ENCODE measurements at places on chromosomes 6 and 20. TPM values are rescaled to one million over a fixed set of nuclear protein-coding genes. Genes with fewer than 3 reads are reported as not detected.

GPR6 gene
- 0.20 TPM for total RNA-seq

NRN1 gene
- not detected for total RNA-seq

MRAP2 gene
- 8.3 TPM for total RNA-seq

ACTL10 gene
- total RNA-seq: 0.46 TPM

GRCh38 chr6:167547751-167548150, 222.9 kb downstream of the TTLL2 start:
- DNase-seq: no peak

DNA sequence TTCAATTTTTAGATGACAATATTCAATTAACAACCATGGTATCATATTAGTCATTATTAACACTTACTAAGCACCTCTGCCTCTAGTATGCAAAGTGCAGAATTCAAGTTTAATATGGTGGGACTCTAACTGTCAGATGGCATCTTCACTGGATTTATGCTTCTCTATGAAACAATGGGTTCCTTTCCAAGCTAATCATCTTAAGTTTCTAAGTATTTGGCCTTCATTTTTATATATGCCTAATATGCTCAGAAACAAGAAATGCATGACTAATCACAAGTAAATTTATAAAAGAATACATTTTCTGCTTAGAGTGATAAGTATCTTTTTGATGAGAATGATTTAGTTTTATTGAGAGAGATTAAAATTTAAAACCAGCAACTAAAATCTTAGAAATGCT, 144.7 kb downstream of the HIVEP2 start:
- DNase-seq: no peak

- DNase-seq: no peak
Measured at GRCh38 chr20:25139029-25139705, 56.3 kb upstream of the ENTPD6 start.

DNA sequence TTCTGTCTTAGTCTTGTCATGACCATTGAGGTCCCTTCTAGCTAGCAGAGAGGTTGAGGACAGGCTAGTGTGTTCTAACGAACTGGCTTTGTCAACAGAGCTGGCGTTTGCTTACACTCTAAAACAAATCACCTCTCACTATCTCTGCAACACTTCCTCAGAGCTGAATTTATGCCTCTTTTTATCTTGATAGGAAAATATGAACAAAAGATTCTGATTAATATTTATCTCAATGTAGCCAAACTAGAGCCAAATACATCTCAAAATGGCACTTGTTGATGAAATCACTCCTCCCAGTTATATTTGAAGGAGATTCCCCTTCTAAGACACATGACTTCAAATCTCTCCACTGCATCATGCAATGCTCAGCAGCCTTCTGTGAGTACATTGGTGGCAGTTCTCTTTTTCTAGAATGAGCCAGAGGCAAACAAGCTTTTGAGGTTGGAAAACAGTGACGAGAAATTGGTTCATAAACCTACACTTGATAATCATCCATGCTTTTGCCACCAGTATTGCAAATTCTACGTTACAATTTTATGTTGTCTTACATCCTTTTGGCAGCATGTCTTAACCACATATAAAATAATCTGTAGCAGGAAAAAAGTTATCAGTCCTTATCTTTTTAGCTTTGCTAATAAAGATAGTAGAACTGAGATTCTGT, 615.7 kb upstream of the CITED2 start:
- no peak for DNase-seq

DNA sequence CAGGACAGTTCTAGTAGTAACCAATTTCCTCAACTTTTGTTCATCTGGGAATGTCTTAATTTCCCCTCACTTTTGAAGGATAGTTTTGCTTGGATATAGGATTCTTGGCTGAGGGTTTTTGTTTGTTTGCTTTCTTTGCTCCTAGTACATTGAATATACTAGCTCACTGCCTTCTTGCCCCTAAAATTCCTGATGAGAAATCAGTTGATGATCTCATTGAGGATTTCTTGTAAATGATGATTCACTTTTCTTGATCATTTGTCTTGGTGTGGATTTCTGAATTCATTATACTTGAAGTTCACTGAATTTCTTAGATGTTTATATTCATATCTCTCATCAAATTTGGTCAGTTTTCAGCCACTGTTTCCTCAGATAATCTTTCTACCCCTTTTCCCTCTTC, 49.1 kb upstream of the PRDM1 start:
- no peak for DNase-seq

Data from H9 (cell line).